ENCODE measurements at places on chromosomes 3 and 15.
A peak's percentile ranks its signal among the peaks of the same experiment; 100 is the strongest.

DNA sequence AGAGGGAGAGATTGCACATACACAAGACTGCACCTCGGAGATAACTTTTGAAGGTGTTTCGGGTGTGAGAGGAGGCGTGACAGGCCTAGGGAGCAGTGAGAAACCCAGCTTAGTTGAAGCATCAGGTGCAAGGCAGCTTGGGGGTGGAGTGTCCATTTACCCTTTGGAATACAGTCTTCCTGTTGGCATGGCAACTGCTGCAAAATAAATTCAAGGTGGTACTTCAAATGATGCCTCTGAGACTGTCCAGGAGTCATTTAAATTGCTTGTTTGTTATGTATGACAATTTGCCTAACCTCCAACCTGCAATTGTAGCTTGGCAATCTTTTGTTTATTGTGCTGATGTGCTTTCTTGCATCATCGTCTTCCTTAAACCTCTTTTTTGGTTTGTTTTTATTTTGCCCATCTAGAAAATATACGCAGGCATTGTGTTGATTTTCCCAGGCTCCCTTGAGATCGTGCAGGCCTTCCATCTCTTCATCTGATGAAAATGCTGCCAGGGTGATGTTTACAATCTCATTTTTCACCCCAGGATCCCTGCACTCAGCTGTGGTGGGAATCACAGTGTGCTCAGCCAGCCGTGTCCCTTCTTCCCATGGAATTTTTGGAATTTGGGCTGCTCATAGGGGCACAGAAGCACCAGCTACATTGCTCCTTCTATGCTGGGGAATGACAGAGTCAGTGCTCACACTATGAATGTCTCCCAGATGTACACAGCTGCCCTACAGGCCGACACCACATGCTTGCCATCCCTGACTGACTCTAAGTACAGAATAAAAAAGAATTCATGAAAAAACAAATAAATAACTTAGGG, 583.1 kb upstream of the CFAP20DC start:
- DNase-seq: peak; percentile 55

- no peak for DNase-seq
These were observed 41.1 kb downstream of the FILIP1L start for GRCh38 chr3:100073049-100073713.

GRCh38 chr3:100802126-100802525, 92.8 kb downstream of the TFG start:
- DNase-seq: no peak

GRCh38 chr15:28985691-28986090, 99.9 kb downstream of the APBA2 start:
- DNase-seq: no peak

- no peak for DNase-seq
These were observed 56.1 kb upstream of the WNT5A start for GRCh38 chr3:55543181-55543614.

- DNase-seq: no peak
These were observed 9.7 kb downstream of the ITIH4 start for GRCh38 chr3:52820736-52821135.

DNA sequence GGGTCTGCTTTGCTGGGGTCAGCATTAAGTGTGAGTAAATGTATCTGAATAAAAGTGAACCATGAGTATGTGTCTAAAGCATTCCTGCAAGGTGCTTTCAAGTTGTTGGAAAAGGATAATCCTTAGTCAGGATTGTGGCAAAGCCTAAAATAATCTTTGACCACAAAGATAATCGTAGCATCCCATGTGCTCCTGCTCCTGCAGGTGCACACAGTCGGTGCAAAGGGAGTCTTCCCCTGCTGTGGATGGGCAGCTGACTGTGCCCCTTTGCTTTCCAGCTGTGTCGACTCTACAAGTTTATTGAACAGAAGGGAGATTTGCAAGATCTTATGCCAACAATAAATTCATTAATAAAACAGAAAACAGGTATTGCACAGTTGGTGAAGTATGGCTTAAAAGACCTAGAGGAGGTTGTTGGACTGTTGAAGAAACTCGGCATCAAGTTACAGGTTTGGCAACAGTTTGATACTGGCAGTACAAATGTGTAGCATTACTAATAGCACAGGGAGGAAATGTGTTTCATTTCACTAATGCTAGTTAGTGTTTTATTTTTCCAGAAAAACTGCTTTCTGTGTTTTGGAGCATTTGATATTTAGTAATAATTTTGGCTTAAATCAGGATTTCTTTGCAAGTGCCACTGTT, 22.6 kb downstream of the SRP14 start:
- DNase-seq: no peak

Measured in NCI-H146 (cell line).